ENCODE measurements at places on chromosomes 6 and 20.

DNA sequence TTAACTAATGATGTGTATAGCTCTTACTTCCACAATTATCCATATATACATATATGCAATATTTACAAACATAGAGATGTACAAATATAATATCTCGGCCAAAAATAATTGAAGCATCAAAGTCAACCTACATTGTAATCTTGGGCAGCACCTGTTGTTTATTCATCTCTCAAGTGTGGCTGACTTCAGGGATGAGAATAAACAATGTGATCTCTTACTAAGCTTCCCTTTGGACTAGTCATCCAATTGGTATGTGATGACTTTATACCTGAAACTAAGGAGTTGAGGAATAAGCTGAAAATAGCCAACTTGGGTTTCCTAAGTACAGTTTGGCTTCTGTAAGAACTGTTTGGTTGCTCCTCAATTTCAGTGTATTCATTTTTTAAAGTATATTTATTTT lies 256.6 kb downstream of the KHDC1L start:
- DNase-seq = no peak

- no peak for DNase-seq
Measured at GRCh38 chr20:53328961-53329360, 264.7 kb downstream of the ZNF217 start.

DNA sequence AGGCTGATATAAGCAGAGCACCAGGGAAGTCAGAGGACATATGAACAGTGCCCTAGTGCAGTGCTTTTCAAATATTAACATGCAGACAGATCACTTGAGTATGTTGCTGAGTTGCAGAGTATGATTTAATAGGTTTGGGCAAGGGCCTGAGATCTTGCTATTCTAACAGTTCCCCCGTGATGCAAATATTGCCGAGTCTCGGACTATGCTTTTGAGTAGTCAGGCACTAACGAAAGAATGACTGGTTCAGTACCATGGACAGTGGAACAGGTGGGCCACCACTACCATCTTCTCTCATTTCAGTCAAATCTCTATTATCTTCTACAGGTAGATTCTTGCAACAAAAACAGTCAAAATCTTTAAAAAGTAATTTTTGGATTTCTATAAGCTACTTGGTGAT lies 3.7 kb upstream of the TMEM200A start:
- peak; percentile 7 for DNase-seq

DNA sequence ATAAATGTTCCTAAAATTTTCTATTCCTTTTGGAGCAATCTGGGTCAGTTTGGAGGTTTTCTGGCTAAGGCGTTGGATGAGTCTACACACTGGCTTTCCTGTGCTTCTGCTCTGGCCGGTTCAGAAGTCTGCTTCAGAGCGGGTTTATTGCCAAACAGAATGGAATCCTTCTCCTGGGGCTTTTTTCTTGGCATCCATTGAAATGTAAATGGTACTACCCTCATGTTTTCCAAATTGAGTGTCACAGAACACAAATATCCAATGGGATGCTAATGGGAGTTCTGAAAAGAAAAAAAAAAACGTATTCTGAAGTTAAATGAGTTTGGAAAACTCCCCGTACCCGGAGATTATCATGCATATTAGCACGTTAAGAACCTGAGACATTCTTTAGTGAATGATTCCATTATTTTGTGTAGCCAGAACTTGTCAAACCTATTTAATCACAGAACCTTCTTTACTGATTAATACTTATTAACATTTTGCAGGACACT lies 930.3 kb downstream of the QKI start:
- no peak for DNase-seq

GRCh38 chr6:129755787-129756186 lies 45.8 kb upstream of the ARHGAP18 start:
- DNase-seq = no peak

- no peak for DNase-seq
Measured at GRCh38 chr6:340186-340955, 48.1 kb downstream of the DUSP22 start.

DNA sequence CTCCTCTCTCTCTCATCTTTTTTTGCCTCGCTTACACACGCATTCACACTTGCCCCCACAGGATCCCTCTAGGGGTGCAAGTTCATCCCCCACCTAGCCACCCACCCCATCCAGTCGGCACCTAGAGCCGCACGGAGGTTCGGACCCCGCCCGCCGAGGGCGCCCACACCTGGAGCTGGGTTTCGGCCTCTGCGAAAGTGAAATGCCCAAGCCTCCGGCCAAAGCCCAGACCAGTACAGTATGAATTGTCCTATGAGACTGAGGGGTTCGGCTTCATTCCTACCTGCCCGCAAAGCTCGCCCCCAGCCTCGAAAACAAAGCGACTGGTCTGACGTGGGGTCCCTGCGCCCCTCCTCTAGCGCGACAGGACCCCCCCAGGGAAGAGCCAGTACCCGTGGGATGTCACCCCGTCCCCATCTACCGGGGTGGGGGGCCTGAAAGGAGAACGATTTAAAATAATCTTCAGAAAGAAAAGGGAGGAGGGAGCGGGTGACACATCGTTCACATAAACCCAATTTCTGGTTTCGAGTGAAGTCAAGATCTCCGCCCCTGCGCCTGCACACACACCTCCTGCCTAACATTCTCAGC lies 1.5 kb downstream of the TFAP2A start:
- no peak for DNase-seq

DNA sequence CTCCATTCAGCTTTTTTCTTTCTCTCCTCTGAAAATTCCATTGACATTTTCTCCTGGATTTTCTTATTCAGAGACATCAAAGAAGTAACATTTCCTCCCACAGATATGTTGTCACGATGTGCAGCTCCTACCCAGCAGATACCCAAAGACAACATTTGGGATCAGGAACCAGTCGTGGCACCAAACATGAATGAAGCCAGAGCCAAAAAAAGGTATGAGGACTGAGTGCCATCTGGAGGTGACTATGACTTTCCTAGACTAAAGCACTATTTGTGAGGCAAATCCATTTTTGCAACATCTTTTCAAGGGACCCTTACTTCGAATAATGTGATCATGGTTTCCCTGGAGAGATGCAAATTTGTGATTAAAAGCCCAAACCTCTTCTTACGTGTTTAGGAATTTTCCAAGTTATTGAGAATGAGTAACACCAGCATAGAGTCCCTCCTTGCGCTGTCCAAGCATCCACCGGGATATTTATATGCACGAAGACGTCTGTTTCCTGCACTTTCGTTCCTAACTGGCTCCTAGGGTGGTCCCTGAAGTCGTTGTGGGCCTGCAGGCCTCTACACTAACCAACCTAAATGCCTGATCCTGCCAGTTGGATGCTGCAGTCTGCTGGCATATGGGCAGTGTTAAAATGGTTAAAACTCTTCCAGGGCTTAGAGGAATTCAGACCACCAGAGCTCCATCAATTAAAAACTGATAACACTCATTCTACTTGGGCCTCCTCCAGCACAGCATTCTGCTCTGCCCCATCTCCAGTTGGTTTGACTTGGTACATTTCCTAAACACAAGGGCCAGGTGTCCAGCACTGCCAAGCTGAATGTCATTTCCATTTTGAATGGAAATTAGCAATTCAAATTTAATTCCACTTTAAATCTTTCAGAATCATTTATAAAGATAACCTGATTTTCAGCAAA lies 256.6 kb downstream of the C6orf118 start:
- DNase-seq = no peak

DNA sequence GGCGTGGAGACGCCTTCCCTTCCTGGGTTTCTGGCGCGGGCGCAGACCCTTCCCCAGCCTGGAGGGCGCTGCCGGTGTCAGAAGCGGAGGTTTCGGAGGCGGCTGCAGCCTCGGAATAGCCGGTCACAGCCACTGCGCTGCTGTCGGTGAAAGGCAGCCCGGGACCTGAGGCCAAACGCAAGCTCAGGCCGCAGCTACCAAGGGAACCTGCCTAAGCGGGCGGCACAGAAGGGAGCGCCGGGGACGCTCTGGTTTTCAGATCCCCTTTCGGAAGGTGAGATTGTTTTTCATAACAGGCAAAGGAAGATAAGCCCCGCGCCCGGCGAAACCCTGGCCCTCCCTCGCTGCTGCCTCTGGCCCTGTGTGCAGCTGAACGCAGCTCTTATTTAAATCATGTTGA lies 116.5 kb downstream of the FAM120B start:
- DNase-seq = no peak

DNA sequence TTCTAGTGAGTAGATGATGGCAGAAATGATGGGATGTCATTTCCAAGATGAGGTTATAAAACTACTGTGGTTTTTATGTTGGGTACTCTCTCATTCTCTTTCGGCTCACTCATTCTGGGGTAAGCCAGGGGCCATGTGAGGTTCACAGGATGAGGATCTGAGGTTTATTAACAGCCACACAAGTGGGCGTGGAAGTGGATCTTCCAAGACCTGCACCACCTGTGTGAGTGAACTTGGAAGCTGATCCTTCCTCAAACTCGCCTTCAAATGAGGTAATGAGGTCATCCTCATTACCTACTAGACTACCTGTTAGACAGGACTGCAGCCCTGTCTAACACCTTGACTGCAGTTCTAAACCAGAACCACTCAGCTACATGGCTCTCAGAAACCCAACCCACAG lies 45.1 kb upstream of the TAGAP start:
- no peak for DNase-seq

GRCh38 chr6:44925100-44925739 lies 402.9 kb upstream of the RUNX2 start:
- DNase-seq = peak; percentile 51

DNA sequence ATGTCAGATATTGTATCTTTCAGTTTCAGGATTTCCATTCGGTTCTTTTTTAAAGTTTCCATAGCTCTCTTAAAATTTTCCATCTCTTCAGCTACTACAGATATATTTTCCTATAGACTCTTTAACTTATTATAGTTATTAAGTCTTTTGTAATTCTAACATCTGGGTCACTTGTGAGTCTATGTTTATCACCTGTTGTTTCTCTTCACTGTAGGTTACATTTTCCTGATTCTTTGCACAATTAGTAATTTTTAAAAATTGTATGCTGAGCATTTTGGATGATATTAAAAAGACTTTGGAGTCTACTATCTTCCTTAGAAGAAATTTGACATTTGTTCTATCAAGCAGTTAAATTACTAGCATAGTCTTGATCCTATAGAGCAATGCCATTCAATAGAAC lies 140.7 kb downstream of the QRSL1 start:
- DNase-seq = no peak

GRCh38 chr6:128029826-128030225 lies 129.0 kb upstream of the THEMIS start:
- no peak for DNase-seq

GRCh38 chr20:1866834-1867233 lies 28.4 kb upstream of the SIRPA start:
- DNase-seq = no peak

DNA sequence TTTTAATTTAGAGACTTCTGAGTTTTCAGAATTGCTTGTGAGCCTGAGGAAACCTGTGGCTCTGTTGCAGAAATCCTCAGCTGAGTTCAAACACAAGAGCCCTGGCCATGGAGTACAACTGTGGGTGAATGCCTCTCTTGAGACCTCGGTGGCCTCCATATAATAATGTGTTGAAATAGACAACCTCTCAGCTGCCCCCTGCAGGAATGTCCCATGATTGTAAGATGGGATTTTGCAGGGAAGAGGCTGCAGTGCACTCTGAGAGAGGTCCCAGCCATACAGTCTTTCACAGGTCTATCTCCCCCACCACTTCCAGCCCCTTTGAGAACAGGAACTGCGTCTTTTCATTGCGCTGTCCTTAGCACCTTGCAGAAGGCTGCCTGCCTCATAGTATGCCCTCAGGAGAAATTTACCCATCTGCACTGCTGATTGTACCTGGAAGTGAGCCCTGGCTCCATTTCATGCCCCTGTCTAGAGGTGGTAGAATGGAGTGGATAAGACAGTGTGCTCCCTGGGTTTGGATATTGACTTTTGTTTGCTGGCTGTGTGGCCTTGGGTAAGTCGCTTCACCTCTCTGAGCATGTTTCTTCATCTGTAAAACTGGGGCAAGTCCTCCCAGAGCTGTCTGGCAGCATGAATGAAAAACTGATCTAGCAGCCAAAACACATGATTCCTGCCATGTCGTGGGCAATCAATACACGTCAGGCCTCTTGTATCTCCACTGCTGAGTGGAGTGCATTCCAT lies 16.8 kb upstream of the CDH22 start:
- peak; percentile 76 for DNase-seq

GRCh38 chr6:44041461-44042260 lies 85.6 kb downstream of the MRPL14 start:
- DNase-seq = peak; percentile 62

- no peak for DNase-seq
Measured at GRCh38 chr20:13277663-13278295, 56.7 kb downstream of the ISM1 start.

- DNase-seq = no peak
Measured at GRCh38 chr6:33329058-33329457, 11.5 kb upstream of the ZBTB22 start.

- no peak for DNase-seq
Measured at GRCh38 chr6:87918461-87918941, 129.1 kb upstream of the SPACA1 start.

GRCh38 chr6:75882734-75883133 lies 133.7 kb downstream of the MYO6 start:
- peak; percentile 12 for DNase-seq

DNA sequence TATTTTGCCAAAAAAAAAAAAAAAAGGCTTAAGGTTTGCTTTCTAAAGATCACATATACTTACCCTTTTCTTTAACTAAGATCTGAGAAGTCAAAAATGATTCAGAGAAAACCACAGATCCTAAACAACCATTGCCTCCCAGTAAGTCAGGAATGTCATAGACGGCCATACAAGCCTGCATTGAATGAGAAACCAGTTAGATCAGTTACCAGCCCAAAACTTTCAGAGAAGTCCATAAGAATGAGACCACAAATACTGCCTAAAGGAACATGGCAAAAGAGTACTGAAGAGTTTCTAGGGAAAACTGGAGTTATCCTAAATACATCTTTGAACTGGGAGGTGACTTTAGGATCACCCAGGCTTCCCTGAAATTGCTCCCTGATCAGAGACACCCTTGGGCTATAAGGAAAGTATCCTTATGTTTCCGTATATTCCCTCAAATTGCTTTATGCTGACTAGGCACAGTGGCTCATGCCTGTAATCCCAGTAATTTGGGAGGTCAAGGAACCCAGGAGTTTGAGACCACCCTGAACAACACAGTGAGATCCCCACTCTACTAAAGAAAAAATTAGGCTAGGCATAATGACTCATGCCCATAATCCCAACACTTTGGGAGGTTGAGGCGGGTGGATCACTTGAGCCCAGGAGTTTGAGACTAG lies 79.4 kb upstream of the SLC4A11 start:
- DNase-seq = no peak

DNA sequence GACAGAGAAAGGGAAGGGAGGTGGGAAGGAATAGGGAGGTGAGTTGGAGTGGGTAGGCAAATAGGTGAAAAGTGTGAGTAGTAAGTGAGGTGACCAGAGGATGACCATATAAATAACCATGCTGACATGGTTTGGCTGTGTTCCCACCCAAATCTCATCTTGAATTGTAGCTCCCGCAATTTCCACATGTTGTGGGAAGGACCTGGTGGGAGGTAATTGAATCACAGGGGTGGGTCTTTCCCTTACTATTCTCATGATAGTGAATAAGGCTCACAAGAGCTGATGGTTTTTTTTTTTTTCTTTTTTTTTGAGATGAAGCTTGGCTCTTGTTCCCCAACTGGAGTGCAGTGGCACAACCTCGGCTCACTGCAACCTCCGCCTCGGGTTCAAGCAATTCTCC lies 21.5 kb upstream of the SMIM13 start:
- no peak for DNase-seq

GRCh38 chr6:136469154-136469553 lies 81.1 kb downstream of the MAP7 start:
- DNase-seq = no peak

Data from HT-29 (cell line).